ENCODE measurements at places on chromosomes 13 and 19.

DNA sequence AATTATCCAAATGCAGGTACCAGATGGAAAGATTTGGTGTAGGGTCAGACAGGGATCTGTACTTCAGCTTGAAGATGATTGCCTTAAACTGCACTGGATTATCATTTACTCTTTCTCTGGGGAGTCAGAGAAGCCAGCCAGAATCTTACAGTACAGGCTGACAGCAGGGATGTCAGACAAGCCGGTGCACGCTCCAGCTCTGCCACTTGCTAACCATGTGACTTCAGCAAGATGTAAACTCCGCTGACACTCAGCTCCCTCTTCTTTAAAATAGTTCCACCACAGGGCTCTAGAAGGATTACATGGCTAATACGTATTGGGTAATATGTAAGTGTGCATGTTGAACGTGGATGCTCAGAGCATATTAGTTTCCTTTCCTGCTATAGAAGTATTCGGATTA is 251.4 kb upstream of the MAB21L1 start:
- DNase-seq = no peak

DNA sequence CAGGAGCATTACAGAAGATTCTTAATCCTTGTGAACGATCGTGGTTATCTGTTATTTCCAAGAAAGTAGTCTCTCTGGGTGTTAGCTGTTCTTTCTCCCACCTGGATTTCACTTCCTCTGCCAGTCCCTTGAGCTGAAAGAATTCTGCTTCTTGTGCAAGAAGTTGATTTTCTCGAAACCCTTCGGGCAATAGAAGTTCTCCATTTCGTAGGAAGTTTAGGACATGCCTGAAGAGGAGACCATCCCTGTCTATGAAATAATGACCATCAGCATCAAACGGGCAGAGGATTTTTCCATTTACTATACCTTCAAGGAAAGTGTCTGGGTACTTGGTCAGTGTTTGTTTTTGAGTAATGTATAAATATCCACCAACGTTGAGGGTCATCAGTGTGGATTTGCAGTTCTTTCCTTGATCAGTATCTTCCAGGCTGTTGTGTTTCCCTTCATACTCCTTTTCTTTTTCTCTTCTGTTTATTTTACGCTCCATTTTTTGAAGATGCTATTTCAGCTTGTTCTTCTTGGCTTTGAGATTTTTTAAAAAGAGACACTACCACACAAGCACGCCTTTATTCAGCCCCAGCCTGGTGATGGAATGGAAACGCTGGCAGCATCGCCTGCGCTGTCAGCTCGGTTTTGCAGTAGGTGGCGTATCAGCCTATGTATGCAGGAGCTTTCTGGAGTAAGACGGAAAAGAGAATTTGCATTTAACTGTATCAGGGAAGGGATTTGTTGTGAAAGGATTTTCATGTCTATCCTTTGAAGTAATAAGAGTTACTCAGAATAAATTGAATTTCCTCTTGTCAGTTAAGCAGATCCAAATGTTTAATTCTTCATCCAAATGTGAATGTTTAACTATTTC is 6.5 kb downstream of the KCTD4 start:
- DNase-seq = no peak

GRCh38 chr13:76440568-76440967 is 445.6 kb downstream of the KCTD12 start:
- no peak for DNase-seq

DNA sequence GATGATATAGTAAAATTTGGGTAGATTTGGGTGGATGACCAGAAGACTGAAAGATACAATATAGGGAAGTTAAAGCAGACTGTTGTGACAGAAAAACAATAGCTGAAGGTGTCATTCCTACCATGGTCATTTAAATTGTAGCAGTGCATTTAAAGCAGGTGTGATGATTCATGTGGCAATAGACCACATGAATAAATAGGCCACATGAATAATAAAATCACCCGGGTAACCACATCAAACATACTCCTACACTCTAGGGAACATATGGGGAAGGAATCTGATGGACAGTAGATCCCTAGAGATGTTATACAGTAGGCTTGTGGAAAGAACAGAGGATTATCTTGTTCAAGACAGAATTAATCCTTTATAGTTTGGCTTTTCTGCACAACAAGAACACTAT is 392.6 kb downstream of the SLITRK5 start:
- no peak for DNase-seq

DNA sequence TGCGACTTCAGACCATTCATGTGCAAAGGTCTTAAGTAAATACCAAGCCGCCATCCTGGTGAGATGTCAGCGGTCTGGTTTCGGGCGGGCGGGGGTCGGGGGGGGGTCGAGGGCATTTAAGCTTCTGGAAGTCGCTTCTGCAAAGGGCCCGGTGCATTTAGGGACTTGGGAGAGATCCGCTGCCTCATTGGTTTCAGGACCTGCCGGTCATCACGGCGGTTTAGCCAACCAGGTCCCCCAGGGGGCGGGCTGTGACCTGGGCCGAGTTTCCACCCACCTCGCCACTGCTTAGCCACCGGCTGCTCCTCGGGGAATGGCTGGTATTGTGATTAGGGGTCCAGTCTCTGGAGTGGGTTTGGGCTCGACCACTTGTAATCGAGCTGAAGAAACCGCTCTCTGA is 7.8 kb downstream of the ANKLE1 start:
- peak; percentile 65 for DNase-seq

- no peak for DNase-seq
These were observed 34.2 kb downstream of the MBNL2 start for GRCh38 chr13:97256343-97256783.

- DNase-seq = no peak
These were observed 16.7 kb downstream of the FAM216B start for GRCh38 chr13:42798118-42798517.

DNA sequence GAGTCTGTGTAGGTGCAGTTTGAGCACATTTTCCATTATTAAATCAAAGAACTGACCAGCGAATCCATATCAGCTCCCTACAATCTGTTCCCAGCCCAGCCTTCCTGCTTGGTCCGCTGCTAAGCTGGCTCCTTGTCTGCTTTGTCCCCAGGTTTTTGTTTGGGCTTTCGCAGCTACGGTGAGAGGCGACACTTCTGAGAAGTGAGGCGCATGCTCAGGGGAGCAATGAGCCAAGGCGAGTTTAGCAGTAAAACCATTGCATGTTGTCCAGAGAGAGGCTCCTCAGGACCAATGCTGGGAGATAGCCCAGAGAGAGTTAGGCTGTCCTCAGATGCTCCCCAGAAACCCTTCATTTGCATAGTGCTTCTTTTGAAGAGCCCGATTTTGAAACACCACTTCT is 162.0 kb downstream of the ITGBL1 start:
- DNase-seq = no peak

DNA sequence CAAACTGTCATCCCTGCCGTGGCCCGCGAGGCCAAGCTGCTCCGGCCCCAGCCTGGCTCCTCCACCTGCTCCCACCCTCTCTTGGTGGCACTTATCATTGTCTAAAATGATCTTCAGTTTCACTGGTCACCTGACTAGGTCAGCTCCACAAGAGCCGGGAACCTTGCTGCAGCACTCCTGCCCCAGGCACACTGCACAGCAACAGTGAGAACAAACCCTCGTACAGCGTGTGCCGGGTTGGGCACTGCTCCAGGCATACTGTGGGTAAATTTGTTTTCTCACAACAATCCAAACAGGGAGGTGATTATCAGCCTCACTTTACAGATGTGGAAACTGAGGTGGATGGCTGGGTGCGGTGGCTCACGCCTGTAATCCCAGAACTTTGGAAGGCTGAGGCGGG is 8.9 kb downstream of the DEDD2 start:
- DNase-seq = no peak

GRCh38 chr13:59734393-59734792 is 429.3 kb downstream of the DIAPH3 start:
- DNase-seq = no peak

DNA sequence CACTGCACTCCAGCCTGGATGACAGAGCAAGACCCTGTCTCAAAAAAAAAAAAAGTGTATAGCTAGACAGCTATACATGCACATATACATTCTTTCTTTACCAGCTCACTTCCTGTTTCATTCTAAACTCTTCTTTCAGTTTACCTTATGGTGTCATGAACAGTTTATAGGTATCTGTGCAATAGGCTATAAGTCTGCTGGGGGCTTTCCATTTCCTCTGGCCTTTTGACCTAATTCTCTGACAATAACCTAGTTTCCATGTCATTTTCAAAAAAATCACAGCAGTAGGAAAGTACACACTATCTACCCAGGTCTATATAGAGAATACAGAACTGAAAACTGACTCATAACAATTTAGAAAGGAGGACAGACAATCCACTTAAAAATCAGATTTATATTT is 24.4 kb upstream of the URAD start:
- no peak for DNase-seq

DNA sequence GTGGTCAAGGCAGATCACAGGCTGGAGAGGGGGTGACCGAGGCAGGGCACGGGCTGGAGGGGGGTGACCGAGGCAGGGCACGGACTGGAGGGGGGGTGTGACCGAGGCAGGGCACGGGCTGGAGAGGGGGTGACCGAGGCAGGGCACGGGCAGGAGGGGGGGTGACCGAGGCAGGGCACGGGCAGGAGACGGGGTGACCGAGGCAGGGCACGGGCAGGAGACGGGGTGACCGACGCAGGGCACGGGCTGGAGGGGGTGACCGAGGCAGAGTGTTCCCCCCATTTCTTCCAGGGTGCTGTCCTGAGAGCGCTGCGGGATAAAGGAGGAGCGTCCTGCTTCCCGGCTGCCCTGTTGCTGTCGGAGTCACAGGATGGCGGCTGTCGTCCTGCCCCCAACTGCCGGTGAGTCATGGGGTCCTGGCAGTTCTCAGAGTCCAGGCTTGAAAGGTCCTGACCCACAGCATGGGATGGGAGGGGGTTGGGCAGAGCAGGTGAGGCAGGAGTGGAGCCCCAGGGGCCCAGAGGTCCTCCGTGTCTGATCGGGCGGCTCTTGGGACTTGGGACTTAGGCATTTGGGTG is 5.3 kb downstream of the ZNF557 start:
- DNase-seq = no peak

DNA sequence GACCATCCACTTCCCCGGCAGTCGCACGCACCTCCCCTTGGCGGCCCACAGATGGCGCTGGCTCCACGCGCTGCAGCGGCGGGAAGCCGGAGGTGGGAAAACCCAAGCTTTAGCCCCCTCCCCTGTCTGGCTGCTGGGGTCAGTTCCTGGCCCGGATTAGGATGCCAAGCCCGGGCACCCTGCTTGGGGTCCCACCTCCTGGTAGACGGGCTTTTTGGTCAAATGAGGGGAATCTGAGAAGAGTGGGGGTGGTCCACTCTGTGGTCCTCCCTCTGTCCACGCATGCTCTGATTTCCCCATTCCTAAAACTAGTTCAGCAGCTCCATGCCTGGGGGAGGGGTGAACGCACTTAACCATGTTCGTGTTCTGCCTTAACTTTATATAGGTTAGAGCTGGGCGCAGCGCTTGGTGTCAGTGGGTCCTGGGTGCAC is 8.1 kb upstream of the ADGRE2 start:
- DNase-seq = no peak

DNA sequence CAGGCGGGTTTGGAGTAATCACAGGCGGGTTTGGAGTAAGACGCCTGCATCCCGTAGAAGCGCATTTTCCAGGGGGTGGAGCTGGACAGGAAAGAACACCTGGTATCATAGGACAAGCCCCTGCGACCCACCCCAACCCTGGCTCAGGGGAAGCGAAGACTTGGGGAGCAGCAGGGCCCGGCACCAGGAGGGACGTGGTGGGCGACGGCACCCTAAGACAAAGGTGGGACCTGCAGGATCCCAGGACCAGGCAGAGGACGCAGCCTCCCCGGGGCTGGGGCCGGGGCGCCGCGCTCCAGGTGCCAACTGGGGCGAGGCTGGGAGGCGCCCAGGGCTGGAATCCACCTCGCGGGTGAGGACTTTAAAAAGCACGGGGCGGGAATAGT is 520 bp downstream of the ZNF600 start:
- peak; percentile 24 for DNase-seq

GRCh38 chr19:42200116-42200715 is 17.3 kb downstream of the DEDD2 start:
- DNase-seq = no peak

DNA sequence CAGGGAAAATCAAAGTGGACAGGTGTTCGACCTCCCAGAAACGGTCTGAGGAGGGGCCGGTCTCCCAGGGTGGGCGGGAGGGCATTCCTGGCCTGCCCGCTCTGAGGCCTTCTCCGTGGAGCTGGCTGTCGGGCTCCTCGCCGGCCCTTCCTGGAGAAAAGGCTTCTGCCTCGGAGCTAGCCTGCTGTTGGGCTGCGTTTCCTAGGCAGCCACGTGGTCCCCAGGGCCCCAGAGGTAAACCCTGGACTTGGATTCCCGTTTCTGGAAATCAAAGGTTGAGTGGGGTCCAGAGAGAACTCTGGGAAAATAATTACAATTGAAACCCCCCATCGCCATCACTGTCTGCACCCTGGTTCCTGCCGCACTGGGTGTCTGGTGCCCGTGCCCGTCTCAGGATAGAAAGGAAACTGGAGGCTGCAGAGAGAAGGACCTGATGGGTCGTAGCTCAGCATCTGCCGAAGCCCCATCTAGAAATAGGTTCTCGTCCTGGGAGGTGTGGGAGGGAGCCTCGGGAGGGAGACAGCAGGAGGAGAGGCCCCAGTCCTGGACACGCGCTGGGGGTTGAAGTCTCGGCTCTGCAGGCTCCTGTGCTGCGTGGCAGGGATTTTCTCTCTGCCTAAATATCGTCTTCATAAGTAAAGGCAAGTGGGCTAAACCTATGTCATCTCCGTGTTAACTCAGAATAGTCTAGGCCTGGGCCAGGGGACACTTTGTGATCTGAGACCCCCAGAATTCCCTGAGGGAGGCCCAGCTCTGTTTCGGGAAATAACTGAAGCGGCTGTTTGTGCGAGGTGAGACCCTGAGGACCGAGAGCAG is 7.7 kb upstream of the PROZ start:
- no peak for DNase-seq
